ENCODE measurements at places on chromosomes 16 and 17.

GRCh38 chr17:17079761-17080160 is 37.5 kb downstream of the MPRIP start:
- DNase-seq, result no peak

GRCh38 chr17:79518585-79519523 is 92.0 kb downstream of the RBFOX3 start:
- DNase-seq, result no peak

DNA sequence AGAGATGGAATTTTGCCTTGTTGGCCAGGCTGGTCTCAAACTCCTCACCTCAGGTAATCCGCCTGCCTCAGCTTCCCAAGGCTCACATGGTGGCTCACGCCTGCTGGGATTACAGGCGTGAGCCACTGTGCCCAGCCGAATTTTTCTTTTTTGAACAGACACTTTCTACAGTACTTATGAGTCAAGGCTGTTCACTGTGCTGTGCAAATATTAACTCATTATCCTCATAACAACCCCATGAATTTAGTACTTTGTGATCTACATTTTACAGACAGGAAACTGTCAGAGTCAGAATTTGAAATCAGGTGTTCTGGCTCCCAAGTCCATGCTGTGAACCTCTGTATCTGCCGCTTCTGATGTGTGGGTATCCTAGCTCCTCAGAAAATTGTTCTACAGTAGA is 25.7 kb upstream of the RASL10B start:
- DNase-seq, result no peak

DNA sequence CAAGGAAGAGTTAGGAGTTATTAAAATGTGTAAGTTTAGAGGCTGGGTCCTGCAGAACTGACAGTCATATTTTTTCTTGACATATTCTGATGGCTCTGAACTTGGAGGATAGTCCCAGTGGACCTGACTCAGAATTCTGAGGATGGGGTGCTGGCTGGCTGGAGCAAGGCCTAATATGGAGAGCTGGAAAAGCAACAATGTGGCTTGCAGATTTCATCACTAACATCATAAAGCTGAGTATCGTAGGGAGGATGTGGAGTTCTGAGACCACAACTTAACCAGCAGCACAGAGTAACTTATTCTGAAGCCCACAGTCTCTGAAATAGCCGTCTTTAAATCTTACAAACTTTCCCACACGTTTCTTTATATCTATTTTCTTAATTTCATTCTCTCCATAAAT is 2.3 kb downstream of the KRTAP1-5 start:
- no peak for DNase-seq

GRCh38 chr16:4660454-4661007 is 32.8 kb upstream of the NUDT16L1 start:
- DNase-seq, result peak; percentile 31

DNA sequence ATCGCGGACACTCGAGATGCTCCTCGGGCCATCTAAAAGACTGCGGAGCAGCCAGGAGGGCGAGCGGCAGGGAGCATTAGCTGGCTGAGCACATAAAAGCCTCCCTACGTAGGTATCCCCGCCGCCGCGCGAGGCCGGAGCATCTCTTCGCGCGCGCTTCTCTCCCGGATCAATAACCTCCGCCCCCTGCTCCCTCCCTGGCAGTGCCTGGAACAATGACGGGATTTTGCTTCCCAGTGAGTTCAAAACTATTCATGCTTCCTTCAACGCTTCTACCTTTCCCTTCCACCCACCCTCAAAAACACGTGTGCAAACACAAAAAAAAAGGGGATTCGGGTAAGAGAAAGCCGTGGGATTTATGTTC is 984 bp downstream of the CENPV start:
- no peak for DNase-seq

DNA sequence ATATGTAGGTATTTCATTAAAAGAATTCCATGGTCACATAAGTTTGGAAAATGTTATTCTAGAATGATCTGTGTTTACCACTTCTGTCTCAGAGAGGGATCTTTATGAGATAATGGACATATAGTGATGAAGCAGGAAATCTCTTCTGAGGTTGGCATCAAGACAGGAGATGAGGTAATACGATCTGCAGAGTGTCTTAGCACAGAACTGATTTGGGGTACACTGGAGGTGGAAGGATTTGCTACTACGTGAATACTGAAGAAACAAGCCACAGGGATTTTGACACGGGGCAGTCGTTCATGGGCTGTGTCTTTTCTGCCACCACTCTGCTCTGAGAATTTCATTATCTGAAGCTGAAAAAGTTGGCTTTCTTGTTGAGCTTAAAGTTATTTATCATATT is 5.5 kb downstream of the CBFB start:
- no peak for DNase-seq

GRCh38 chr16:88926374-88926990 is 50.5 kb downstream of the CBFA2T3 start:
- no peak for DNase-seq

DNA sequence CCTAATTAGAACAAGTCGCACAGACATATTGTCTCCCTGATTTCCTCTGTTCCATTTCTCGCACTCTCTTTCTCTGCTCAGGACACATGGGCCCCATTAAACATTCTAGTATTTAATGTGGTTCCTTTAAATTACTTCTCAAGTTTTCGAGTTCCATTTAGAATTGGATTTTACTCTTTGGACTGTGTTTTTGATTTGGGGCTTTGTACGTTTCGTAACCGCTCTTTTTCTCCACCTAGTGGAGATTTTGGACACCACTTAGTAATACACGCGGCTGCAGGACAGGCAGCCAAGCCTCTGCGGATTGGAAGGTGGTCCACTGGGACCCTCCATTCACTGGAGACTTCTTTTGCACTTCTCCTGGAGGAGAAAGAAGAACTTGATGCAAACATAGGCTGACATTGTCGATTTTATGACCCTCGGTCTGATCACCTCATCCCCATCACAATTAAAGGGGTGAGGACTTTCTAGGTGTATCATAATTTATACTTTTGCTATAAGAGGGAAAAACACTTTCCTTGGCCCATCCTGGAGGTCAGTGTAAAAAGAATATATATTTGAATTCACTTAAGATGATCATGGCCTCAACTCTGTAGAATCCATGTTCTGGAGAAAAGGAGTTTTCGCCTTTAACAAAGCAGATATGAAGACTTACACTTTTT is 85.7 kb downstream of the NOG start:
- DNase-seq, result no peak

GRCh38 chr17:13311306-13311705 is 290.4 kb downstream of the HS3ST3A1 start:
- DNase-seq, result no peak

- no peak for DNase-seq
Measured at GRCh38 chr16:54062361-54063278, 224.0 kb downstream of the IRX3 start.

DNA sequence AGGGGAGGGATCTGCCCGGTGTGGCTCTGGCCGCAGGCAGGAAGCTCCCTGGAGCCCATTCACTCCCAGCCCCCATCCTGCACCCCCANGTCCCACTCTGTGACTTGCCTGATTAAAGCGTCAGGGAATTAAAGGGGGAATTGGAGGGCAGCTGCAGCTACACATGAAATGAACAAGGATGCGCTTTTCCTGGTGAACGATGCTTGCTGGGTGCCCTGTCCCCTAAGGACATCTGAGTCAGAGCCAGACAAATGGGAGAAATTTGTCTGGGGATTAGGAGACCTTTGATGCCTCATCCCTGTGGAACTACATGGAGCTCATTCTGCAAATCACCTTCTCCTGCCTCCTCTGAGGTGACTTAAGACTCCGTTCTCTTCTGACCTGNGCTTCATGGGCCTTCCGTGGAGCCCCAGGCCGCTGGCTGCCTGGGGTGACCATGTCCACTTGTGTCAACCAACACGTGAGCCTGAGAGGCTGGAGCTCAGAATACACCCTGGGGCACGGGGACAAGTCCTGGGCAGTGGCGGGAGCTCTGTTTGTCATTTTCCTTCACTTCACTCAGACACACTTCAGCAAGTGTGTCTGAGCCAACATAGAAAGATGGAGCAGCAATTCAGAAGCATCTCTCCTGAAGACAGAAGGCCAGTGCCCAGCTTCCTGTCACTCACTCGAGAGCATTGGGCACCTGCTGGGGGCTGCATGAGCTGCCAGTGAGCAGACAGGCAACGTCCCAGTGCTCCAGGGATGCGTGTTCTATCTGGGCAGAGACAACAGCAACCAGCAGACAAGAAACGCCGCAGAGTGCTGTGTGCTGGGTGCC is 54.1 kb downstream of the METRNL start:
- DNase-seq, result no peak

DNA sequence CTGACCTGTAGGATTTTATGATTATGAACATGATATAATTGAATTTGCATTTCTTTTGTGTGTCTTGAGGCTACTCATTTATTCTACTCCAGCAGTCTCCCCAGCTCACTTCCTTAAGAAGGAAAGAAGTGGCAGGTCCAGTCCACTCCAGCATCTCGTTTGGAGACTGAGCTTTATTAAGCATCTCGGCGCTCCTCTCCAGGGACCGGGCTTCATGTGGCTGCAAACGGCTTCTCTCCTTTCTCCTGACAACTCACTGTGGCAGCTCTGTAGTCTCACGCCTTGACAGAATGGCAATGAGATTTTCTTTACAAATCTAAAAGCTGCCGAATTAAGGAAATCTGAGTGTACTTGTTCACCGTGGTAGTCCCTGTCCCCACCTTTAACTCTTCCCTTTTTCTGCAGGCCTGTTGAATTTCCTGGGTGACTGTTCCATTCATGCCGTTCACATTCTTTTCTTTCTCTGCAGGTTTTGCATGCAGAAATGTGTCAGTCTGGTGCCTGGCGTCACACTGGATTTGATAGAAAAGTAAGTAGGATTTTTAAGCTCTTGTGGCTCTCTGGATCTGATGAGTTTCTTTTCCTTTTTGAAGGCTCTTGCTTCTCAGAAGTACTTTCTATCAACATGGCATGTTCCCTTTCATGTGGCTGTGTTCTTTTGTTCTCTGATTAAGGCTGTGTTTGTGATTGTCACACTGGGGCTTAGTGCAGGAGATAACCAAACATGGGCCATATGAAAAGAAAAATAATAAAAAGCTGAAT is 200.5 kb upstream of the CHMP6 start:
- DNase-seq, result no peak

GRCh38 chr17:68306819-68307218 is 15.5 kb downstream of the ARSG start:
- no peak for DNase-seq

- no peak for DNase-seq
Measured at GRCh38 chr16:86927699-86928098, 349.4 kb downstream of the FOXL1 start.

- DNase-seq, result no peak
Measured at GRCh38 chr17:29717817-29718216, 95.1 kb upstream of the CORO6 start.

DNA sequence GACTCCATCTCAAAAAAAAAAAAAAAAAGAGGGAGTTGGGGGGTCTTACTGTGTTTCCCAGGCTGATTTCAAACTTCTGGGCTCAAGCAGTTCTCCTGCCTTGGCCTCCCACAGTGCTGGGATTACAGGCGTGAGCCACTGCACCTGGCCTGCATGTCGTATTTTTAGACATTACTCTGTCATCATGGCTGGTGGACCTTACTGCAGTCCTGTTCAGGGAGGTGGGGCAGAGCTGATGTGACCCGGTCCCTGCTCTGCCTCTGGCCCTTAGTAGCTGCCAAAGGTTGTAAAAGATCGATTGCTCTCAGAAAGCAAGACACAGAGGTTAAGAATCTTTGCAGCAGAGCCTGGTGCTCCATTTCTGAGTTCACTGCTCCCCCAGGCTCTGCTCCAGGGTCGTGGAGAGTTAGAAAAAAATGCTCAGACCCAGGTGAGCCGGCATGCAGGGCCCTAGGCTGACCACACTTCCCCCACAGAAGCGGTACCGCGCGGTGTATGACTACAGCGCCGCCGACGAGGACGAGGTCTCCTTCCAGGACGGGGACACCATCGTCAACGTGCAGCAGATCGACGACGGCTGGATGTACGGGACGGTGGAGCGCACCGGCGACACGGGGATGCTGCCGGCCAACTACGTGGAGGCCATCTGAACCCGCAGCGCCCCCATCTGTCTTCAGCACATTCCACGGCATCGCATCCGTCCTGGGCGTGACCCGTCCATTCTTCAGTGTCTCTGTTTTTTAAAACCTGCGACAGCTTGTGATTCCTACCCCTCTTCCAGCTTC is 7.1 kb upstream of the LASP1NB start:
- no peak for DNase-seq

GRCh38 chr16:68920349-68920748 is 77.0 kb downstream of the TANGO6 start:
- no peak for DNase-seq

GRCh38 chr17:57048096-57048495 is 37.0 kb upstream of the AKAP1 start:
- DNase-seq, result no peak

DNA sequence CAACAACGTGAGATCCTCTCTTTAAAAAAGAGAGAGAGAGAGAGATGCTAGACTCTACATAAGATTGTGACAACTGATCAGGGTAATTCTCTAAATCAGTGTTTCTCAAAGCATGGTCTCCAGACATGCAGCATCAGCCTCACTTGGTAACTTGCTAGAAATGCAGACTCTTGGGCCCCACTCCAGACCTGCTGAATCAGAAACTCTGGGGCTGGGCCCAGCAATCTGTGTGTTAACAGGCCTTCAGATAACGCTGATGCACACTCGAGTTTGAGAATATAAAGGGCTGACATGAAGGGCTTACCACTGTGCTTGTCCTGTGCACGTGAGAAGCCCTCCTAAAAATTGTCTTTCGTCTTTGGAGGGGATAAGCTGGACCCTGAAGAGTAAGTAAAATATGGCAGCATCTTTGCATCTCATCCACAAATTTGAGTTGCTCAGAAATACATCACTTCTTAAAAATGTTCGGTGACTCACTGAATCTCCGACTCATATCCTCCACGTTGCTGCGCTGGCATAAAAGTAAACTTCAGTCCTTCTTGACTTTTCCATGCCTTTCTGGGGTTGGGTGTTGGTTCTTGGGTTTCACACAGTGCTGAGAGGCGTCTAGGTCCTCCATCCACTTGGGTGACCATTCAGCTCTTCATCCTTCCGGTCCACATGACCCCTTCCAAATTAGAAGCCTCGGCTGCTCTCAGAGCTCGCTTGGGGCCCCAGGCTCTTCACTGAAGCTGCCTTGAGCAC is 26.1 kb upstream of the KDM8 start:
- no peak for DNase-seq

GRCh38 chr17:47808036-47808829 is 13.4 kb downstream of the OSBPL7 start:
- DNase-seq, result no peak

- no peak for DNase-seq
Measured at GRCh38 chr16:85222155-85222863, 110.0 kb upstream of the CIBAR2 start.

DNA sequence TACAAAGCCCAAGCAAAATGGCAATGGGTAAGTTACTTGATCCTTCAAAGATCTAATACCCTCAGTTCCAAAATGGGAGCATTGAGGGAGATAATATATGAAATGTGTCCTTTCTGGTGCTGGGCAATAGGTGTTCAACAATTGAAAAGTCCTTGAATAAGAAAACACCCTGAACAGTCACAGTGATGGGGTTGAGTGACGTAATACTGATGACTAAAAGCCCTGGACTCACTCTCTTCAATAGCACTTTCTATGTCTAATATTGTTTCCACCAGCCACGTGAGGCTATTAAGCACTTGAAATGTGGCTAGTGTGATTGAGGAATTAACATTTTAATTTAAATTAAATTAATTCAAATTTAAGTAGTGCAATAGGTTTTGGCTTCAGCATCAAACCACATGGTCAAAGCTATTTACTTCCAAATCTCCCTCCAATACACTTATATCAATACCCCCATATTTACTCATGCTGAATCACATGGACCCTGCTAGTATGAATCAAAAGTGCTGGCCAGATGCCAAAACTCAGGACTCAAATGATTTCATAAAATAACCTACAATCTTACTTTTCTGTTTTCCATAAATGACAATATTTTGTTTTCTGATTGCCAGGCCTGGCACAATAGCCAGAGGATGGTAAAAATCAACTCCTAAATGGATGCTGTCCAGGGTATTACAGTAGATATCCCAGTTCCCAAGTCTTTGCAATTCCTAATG is 516.2 kb downstream of the HAPSTR1 start:
- no peak for DNase-seq
